ENCODE measurements at places on chromosomes 11 and 22. TPM values are rescaled to one million over a fixed set of nuclear protein-coding genes. Genes with fewer than 3 reads are reported as not detected.
A peak's percentile ranks its signal among the peaks of the same experiment; 100 is the strongest.

DNA sequence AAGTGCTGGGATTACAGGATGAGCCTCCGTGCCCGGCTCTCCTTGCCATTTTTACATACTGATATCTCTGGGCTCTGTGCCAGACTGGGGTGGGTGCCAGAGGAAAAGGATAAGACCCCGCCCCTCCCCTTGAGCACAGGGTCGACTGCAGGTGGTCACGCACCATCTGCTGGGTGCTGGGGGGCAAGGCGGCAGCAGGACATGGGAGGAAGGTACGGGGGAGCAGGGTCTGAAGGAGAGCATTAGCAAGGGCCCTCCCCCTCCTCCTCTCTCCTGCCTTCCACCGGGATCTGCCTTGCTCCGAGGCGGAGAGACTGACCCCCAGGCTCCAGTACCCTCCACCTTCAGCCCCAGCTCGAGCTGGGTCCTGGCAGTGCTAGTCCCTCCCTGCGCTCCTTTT is 9.7 kb upstream of the PGA3 start:
- H3K4me3 ChIP-seq = no peak overlapping the region
- H3K36me3 ChIP-seq = no peaks in the 10 kb centered on the region
- H3K27ac ChIP-seq = no peak overlapping the region
- no peaks in the 10 kb centered on the region for H3K4me1 ChIP-seq
- no peak for DNase-seq
- H3K27me3 ChIP-seq = peaks cover 13% of the 10 kb centered on the region

DNA sequence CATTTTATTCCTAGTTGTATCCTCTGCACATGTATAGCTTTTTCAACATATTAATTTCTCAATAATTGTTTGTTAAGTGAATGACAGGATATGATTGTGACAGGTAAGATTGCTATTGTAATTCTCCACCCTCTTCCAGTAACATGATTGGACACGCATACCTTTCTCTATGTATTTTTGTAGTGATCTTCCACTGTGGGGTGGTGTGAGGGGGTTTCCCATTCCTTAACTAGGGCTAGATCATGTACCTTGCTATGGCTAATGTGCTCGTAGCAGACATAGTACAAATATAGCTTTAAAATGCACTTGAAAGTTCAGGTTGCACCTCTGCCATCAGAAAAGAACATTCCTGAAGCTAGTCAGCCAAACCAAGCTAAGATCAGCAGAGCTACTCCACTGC is 2392.8 kb upstream of the RAG2 start:
- DNase-seq = no peak
- no peaks in the 10 kb centered on the region for H3K27me3 ChIP-seq

- peaks cover 6% of the 10 kb centered on the region for H3K4me1 ChIP-seq
- DNase-seq = no peak
- H3K4me3 ChIP-seq = peak overlapping the region; percentile 58
- H3K27me3 ChIP-seq = no peaks in the 10 kb centered on the region
Measured at GRCh38 chr11:287821-288477, 977 bp upstream of the PGGHG start.

DNA sequence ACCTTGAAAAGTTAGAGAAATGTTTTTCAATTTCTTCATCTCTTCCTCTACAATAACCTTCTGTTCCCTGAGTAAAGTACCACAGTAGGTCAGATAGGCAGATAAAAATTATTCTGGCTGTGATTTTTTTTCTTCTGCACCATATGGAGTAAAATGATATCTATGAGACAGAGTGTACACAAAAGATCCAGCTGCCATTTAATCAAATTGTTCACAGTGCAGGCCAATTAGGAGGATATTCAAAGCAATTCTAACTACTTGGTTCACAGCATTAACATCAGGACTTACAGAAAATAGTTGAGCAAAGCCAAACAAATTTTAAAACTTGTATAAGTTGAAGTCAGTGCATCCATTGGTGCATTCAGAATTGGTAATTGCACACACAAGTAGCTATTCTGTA is 147.9 kb upstream of the LUZP2 start:
- no peak overlapping the region for H3K27ac ChIP-seq
- no peaks in the 10 kb centered on the region for H3K27me3 ChIP-seq
- H3K36me3 ChIP-seq = no peaks in the 10 kb centered on the region

- H3K27me3 ChIP-seq = peaks cover 62% of the 10 kb centered on the region
- H3K27ac ChIP-seq = no peak overlapping the region
- no peak for DNase-seq
- H3K4me1 ChIP-seq = no peaks in the 10 kb centered on the region
Measured at GRCh38 chr11:131303611-131304119, 66.8 kb upstream of the NTM start.

GRCh38 chr22:39185601-39186012 is 33.1 kb upstream of the CBX7 start:
- no peaks in the 10 kb centered on the region for H3K4me1 ChIP-seq
- DNase-seq = no peak
- no peaks in the 10 kb centered on the region for H3K36me3 ChIP-seq
- no peak overlapping the region for H3K27ac ChIP-seq
- no peak overlapping the region for H3K4me3 ChIP-seq

- DNase-seq = peak; percentile 90
- H3K4me1 ChIP-seq = peaks cover 4% of the 10 kb centered on the region
- H3K27me3 ChIP-seq = no peaks in the 10 kb centered on the region
- no peak overlapping the region for H3K4me3 ChIP-seq
Measured at GRCh38 chr11:43830928-43831440, 49.6 kb upstream of the ALKBH3 start.

DNA sequence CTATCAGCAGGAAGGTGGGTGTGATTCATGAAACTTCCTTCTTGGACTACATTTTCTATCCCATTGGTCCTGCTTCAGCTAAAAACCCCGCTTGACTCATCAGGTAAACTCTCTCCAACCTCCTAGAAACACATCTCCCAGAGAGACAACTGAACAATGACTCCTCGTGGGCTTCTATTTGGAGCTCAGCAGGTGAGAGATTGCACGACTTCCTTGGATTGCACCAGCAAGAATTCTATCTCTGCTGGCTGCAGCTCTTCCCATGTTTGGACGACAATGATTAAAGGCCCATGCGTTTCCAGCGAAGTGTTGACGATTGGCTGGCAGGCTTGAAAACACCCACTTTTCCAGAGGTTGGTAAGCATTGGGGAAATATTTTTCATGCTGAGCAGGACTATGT is 216.1 kb upstream of the NTM start:
- no peak overlapping the region for H3K4me3 ChIP-seq
- no peak overlapping the region for H3K27ac ChIP-seq
- no peak for DNase-seq
- no peaks in the 10 kb centered on the region for H3K4me1 ChIP-seq

DNA sequence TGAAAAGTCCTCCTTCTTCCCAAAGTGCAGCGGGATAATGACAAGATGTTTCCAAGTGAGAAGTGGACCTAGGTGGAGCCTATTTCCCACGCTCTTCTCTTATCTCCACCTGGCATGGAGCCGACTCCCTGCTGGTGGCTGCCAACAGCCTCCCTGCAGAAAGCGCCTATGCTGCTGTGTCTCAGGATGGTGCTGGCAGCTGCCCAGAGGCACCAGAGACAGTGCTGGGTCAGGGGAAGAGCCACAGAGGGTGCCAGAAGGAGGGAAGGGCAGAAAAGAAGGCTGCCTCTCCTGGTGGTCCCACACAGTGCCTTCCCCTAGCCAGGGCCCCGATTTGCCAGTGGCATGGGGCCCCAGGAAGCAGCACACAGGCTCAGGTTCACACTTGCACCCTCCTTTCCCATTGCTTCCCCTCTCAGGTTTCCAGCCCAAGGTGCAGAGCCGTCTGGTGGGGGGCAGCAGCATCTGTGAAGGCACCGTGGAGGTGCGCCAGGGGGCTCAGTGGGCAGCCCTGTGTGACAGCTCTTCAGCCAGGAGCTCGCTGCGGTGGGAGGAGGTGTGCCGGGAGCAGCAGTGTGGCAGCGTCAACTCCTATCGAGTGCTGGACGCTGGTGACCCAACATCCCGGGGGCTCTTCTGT is 19.0 kb downstream of the CD5 start:
- H3K36me3 ChIP-seq = no peaks in the 10 kb centered on the region
- DNase-seq = peak; percentile 81
- no peaks in the 10 kb centered on the region for H3K27me3 ChIP-seq
- H3K4me1 ChIP-seq = peaks cover 14% of the 10 kb centered on the region

GRCh38 chr22:22682807-22683667 is 38.6 kb downstream of the GGTLC2 start:
- H3K4me1 ChIP-seq = no peaks in the 10 kb centered on the region
- peaks cover 12% of the 10 kb centered on the region for H3K27me3 ChIP-seq
- no peak overlapping the region for H3K4me3 ChIP-seq
- no peaks in the 10 kb centered on the region for H3K36me3 ChIP-seq
- no peak overlapping the region for H3K27ac ChIP-seq

GRCh38 chr22:21779444-21779843 is 43.9 kb upstream of the YPEL1 start:
- peaks cover 9% of the 10 kb centered on the region for H3K36me3 ChIP-seq
- no peaks in the 10 kb centered on the region for H3K27me3 ChIP-seq
- H3K4me1 ChIP-seq = peaks cover 6% of the 10 kb centered on the region
- no peak overlapping the region for H3K4me3 ChIP-seq
- DNase-seq = no peak

- no peaks in the 10 kb centered on the region for H3K36me3 ChIP-seq
- no peaks in the 10 kb centered on the region for H3K4me1 ChIP-seq
- H3K27me3 ChIP-seq = no peaks in the 10 kb centered on the region
Measured at GRCh38 chr11:1899090-1899489, 7.4 kb upstream of the PRR33 start.

DNA sequence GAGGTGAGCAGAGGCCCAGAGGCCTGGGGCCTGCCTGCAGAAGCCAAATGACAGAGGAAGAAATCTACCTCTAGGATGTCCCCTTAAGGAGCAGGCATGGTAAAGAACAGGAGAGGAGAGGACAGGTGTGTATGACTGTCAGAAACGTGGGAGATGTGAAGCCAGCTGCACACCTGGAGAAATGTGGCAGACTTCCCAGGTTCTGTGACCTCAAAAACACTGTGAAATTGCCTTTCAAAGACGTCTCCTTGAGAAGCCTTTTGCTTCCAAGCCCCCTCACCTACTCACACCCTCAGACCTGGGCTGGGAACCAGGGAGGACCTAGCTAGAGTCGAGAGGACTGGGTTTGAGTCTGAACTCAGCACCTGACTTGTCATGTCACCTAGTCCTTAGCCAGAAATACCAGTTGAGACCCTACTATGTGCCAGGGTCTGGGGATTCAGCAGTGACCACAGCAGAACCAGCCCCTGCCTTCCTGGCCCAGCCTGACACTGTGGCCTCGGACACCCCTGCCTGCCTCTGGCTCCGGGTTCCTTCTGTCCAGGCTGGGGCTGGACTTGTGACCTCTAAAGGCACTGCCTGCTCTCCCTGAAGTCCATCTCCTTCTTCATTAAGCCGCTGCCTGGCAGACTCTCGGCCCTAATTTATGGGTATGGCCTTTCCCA is 5.6 kb downstream of the TPBGL start:
- H3K4me1 ChIP-seq = no peaks in the 10 kb centered on the region
- peaks cover 29% of the 10 kb centered on the region for H3K27me3 ChIP-seq

DNA sequence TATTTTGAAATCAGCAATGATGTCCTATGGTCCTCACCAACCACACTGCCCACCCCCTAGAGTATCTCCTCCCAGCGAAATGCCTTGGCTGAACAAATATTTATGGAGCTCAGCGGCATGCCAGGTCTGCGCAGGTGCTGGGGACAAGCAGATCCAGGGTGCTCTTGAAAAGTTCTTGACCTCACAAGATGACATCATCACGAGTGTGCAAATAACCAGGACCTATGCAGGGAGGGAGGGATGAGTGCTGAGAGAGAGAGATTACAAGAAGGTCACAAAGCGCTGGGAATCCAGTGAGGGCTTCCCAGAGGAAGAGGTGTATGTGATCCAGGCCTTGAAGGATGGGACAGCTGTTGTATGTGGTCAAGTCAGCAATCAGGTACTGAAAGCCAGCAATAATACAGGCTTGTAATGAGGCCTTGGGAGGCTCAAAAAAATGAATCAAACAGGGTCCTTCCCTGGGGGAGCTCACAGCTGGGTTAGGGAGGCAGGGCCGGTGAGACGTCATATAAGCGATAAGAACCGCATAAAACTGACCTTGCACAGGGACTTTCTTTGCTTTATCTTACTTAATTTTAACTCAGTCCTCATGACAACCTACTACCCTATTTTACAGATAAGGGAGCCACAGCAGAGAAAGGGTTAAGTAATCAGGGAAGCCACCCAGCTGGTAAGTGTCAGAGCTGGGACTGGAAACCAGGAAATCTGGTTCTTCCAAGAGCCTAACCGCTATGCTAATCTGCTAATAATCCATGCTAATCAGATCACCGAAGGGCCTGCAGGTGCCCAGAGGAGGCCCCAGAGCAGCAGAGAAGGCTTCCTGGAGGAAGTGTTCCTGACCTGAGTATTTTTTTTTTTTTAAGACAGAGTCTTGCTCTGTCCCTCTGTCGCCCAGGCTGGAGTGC is 8.2 kb downstream of the ARRB1 start:
- DNase-seq = peak; percentile 85
- no peaks in the 10 kb centered on the region for H3K27me3 ChIP-seq
- H3K36me3 ChIP-seq = no peaks in the 10 kb centered on the region
- H3K4me1 ChIP-seq = peaks cover 94% of the 10 kb centered on the region
- H3K27ac ChIP-seq = peak overlapping the region; percentile 84
- no peak overlapping the region for H3K4me3 ChIP-seq

GRCh38 chr11:35352077-35352888 is 67.1 kb downstream of the SLC1A2 start:
- no peak overlapping the region for H3K4me3 ChIP-seq
- H3K4me1 ChIP-seq = no peaks in the 10 kb centered on the region
- H3K27ac ChIP-seq = no peak overlapping the region
- H3K27me3 ChIP-seq = no peaks in the 10 kb centered on the region

DNA sequence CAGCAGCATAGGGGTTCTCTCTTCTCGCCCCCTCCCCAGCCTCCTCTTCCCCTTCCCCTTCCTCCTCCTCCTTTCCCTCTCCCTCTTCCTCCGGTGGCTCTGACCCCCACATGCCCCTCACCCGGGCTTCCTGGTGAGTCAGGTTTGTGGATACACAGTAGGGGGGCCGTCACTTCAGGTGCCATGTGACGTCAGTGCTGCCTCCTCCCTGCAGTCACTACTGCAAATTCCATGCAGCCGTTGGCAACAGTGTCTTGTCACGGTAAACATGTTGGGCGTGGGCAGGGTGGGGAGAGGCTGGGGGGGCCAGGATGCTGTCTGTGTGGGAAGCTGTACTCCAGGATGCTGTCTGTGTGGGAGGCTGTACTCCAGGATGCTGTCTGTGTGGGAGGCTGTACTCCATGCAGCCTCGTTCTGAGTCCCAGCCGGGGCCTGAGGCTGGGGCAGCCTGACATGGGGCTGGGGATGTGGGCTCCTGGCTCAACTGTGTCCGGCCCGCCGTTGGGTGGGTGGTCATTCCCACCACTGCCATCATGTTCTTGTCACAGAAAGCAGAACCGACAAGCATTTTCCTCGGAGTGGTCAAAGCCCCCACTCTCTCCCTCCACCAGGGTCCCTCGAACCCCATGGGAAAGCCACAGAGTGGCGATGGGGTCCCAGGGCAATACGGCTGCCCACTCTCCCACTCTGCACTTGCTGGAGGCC is 2.4 kb upstream of the MUC2 start:
- H3K4me1 ChIP-seq = no peaks in the 10 kb centered on the region
- H3K27me3 ChIP-seq = no peaks in the 10 kb centered on the region
- H3K27ac ChIP-seq = no peak overlapping the region
- no peak for DNase-seq
- no peak overlapping the region for H3K4me3 ChIP-seq

GRCh38 chr22:26374391-26375026 is 54.6 kb upstream of the ASPHD2 start:
- peaks cover 24% of the 10 kb centered on the region for H3K27me3 ChIP-seq
- DNase-seq = no peak
- no peaks in the 10 kb centered on the region for H3K36me3 ChIP-seq
- H3K4me3 ChIP-seq = no peak overlapping the region

Gene HBE1
- total RNA-seq = not detected

Gene RNF215
- 18.9 TPM for total RNA-seq

Gene MUC5AC
- not detected for total RNA-seq

Gene CCDC87
- 1.1 TPM for total RNA-seq

Gene PACSIN3
- 50.9 TPM for total RNA-seq

Gene SLC5A12
- total RNA-seq = not detected

Gene GSTT2B
- total RNA-seq = 0.76 TPM

Gene POU2AF3
- 0.77 TPM for total RNA-seq

Measured in A673 (cell line).